ENCODE measurements at places on chromosomes 4 and X.
A peak's percentile ranks its signal among the peaks of the same experiment; 100 is the strongest.

GRCh38 chrX:52410439-52411394 lies 41.9 kb downstream of the XAGE2 start:
- no peak for DNase-seq

DNA sequence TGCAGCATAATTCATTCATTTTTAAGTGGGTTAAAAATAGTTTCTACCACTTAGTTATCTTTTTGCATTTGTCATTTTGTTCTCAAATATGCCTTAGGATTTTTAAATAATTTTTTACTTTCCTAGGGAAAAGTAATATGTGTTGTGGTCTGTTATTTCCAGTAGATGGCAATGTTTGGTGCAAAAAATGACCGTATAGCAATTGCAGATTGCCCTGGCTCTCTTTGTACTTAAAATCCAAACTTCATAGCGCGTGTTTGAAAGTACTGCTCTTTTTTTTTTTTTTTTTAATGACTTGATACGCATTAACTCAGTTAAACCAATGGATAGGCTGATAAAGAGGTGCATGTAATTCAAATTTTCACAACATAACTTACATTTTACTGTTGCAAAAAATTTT lies 74.4 kb upstream of the RBMX start:
- no peak for DNase-seq

DNA sequence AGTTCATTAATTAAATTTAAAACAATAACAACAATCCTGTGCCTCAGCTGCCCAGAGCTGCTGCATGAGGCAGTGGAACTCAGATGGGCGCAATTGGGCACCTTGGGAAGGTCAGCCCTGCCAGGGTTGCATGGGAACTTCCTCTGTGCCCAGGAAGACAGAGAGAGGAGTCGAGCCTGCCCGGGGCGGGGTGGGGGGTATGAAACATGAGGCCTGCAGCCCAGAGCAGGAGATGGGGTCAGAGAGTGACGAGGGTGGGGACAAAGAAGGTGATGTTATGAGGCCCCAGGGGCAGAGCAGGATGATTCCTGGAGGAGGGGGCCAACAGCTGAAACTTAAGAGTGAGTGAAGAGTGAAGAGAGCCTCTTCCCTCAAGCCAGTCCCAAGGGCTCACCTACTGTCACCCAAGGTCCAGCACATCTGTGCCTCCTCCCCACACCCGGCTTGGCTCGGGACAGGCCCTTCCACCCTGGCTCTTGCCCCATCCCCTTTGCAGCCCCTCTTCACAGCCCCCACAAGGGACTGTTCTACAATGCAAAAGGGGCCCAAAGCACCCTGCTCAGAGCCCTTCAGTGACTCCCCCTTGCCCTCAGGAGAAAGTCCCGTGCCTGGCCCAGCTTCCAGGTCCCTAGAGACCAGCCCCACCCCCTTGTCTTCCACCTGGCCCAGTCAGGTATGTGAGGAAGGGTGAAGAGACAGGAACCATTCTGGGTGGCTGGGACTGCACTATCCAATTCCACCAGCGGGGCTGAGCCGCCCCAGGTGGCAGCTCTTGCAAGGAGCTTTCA lies 31.4 kb downstream of the HMX1 start:
- peak; percentile 43 for DNase-seq

DNA sequence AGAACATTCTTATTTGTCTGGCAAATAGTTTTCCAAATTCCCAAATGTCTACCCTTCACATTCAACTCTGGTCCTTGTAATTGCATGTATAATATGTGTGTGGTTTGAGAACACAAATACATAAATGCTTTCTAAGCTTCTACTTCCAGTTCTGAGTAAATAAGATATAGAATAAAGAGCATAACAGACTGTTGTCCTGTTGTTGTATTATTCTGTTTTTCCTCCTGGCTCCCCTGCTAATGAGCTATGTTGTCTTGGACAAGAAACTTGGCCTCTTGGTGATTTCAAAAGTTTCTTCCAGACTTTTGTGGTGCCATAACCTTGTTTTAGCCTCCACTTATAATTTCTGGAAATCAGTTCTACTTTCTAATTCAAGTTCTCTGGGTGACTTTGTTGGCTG lies 75.3 kb upstream of the USP38 start:
- no peak for DNase-seq

DNA sequence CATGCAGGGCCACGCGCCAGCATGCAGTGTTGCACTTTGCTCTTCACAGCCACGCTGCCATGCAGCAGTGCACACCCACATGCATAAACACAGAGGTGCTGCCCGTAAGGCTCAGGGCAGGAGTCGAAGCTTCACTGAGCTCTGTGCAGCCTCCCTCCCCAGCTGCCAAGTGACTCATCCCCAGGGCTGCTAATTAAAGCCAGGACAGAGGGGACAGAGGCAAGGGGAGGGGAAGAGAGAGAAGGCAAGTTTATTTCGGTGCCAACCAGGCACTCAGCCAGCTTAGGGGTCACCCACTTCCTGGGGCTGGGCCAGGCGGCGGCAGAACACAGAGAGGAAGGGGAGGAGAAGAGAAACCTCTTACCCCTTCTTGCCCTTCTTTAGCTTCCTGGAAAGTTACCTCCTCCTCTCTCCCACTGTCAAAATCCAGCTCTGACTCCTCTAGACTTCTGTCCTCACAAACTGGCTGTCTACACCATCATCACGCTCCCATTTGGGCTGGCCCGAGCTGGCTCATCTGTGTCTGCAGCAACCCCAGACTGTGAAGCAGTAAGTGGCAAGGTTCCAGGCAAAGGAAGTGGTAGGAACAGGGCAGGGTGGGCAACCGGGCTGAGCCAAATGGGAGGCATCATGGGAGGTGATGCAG lies 6.2 kb upstream of the IQSEC2 start:
- DNase-seq = peak; percentile 37

- no peak for DNase-seq
These were observed 5.5 kb downstream of the GSTCD start for GRCh38 chr4:105714071-105714521.

GRCh38 chrX:64377753-64378152 lies 17.5 kb downstream of the MTMR8 start:
- DNase-seq = no peak
